ENCODE measurements at places on chromosomes 1 and 21. TPM values are rescaled to one million over a fixed set of nuclear protein-coding genes. Genes with fewer than 3 reads are reported as not detected.

The GJA4 gene
- not detected for total RNA-seq

The FAM72D gene
- total RNA-seq: 1.00 TPM

The LMX1A gene
- total RNA-seq: not detected

The TFF1 gene
- not detected for total RNA-seq

The AKT3 gene
- total RNA-seq: 66.9 TPM

The EVA1C gene
- total RNA-seq: 15.5 TPM

The AQP10 gene
- total RNA-seq: not detected

The BTBD19 gene
- 12.0 TPM for total RNA-seq

The PLA2G5 gene
- not detected for total RNA-seq

The SHISA4 gene
- total RNA-seq: 6.9 TPM

The LCE6A gene
- total RNA-seq: not detected

The OLIG2 gene
- total RNA-seq: not detected

The ERO1B gene
- 3.1 TPM for total RNA-seq

The SLC44A3 gene
- total RNA-seq: 1.2 TPM

The CELA2A gene
- not detected for total RNA-seq

The CFHR4 gene
- not detected for total RNA-seq

Measured in uterine smooth muscle cell (primary cell).